ENCODE measurements at places on chromosomes 11 and 22.

DNA sequence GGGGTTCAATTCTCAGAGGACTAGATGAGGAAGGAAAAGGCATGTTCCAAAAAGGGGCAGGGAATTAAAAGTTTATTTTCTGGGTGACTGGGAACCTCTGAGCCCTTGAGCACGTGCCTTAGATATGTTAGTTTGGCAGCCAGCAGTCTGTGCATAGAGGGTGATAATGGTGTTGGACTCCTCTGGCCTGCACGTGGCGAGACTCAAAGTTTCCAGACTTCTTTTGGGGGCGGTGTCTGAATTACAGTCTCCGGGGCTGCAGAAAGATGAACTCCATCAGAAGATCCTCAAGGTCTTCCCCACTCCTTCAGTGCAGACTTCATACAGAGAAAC, 861 bp upstream of the ZNRF3 start:
- peak; percentile 21 for DNase-seq

GRCh38 chr11:105867742-105868141, 154.3 kb downstream of the MSANTD4 start:
- DNase-seq, result no peak

DNA sequence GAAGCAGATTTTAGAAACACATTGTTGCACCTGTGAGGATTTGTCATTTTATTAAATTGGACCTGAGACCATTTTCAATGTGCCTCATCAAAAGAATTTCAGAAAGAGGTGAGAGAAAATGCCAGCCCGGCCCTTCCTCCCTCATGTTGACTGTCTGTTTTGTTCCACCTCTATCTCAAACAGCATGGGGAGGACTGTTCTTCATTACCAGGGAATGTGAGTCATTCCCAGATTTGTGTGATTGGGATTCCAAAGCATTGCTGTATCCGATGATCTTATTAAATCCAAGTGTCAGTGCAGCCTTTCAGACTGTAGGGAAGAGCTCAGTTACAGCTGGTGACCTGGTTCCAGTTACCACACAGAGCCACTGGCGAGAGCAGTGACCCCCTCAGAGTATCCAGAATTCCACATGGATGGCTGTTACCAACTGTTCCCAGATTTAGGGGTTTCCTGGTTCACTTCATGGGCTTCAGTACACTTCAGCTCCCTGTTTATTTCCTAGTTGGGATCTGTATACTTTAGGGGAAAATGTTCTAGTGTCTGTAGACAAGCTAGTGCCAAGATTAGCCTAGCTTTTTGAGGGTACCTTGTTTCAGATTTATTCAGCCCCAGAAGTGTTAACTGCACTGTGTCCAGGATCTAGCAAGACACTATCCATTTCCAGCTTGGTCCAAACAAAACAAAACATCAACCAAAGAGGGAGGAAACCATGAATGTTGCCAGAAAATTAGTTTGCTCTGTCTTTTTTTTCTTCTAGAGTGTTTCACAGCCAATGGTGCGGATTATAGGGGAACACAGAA, 20.9 kb downstream of the KREMEN1 start:
- DNase-seq, result peak; percentile 43

DNA sequence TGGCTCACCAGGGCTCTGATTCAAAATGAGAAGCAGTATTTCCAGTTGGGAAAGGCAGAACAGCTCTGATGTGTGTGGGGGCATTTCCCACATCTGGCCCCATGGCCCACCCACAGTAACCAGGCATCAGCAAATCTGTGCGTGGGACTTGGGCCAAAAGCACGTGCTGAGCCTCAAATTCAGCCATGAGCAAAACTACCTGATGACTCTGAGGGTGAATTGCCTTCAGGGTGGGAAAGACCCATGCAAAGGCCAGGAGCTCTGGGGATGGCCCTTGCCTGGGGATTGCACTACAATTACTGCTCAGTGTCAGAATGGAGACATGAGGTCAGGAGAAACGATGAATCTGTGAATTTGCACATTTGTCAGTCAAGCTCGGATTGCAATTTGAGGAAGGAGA, 20.9 kb downstream of the TP53AIP1 start:
- DNase-seq, result no peak

GRCh38 chr22:47928631-47929030, 1166.2 kb downstream of the TBC1D22A start:
- no peak for DNase-seq

- no peak for DNase-seq
Measured at GRCh38 chr11:21921151-21921550, 271.7 kb upstream of the ANO5 start.

DNA sequence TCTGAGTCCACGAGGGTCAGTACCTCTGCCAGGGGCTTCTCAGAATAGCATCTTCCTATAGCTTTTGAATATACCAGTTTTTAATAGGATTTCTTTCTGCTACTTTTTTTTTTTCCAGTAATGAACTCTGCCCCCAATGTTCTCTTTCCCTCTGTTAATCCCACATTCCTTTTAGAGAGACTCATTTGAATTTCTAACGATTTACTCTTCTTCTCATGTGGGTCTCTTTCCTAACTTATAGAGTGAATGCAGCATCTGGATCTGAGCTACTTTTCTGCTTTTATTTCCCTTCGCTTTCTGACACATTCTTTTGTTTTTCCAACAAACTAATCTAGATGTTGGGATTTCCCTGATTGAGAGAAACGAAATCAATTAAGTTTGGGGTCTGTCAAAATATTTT, 71.4 kb downstream of the INSC start:
- DNase-seq, result no peak
